ENCODE measurements at places on chromosomes 4 and X.

- DNase-seq: peak; percentile 77
Measured at GRCh38 chr4:113636877-113637276, 124.7 kb downstream of the CAMK2D start.

DNA sequence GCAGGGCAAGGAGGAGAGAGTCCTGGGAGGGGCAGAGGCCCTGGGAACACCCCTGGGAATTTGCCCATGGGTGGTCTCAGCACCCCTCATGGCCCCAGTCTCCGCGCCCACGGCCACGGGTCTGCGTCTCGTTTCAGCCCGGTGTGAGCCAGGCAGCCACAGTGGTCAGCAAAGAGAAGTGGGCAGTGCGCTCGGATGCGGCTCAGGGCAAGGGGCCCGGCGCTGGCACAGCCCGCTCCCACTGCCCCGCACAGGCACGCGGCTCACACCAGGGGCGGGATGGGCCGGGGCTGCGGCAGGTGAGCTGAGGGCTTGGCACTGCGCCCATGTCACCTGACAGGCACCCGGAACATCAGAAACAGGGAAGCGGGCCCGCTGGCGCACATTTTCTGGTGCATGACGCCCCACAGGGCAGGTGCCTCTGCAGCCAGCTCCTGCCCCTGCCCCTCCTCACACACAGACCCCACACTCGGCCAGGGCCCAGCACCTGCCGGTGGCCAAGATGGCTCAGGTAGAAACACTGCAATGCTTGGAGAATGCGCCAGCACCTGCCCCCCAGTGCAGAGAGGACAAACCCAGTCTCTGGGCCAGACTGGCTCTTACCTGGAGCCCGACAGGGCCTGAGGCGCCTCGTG lies 41.9 kb upstream of the MXD4 start:
- no peak for DNase-seq

DNA sequence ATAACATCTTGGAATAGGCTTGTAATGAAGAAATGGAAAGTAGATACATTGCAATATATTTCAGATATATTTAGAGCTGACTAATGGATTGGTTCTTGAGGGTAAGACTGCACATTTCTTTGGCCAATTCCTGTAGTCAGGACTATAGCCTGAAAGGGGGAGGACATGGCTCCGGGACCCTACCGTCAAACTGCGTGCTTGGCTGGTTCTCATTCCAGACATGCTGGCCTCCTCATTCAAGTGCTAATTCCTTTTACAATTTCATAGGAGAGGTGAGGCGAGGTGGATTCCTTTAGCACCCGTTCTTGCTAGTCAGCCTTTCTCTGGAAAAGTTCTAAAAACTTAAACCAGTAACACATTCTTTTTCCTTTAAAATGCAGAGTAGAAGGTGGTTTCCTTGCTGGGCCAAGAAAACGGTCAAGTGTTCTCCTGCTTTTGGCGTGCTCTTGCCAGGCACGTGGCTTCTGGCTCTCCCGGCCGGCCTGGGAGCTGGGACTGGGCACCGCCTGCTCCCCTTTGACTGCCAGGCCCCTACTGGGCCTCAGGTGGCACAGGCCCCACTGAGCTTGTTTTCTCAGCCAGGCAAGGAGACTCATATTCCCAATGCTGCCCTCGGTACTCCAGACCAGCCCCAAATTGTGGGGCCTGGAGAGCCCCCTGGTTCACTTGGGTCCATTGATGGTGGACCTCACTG lies 167.2 kb downstream of the STK32B start:
- DNase-seq: no peak

GRCh38 chrX:40179283-40179682 lies 81.5 kb upstream of the BCOR start:
- DNase-seq: peak; percentile 86

DNA sequence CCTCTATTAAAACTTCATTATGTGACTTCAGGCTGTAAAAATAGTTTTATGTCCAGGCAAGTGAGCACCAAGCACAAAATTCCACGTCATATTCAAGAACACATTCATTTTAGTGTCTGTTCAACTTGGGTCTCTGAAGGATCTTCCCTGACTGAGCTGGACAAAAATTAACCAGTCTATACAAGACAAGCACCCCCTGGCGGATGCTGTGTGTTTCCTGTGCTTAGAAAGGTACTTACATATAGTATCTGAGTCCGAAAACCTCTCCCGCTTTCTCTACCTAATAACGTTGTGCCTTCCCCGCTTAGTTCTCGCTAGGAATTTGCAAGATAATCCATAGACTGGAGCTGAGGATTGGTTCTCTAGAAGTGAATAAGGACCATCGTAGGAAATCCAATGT lies 2214.5 kb upstream of the TENM3 start:
- peak; percentile 31 for DNase-seq

- peak; percentile 74 for DNase-seq
Measured at GRCh38 chr4:75180790-75181776, 248.2 kb downstream of the PARM1 start.

- no peak for DNase-seq
Measured at GRCh38 chr4:117777721-117778120, 256.6 kb upstream of the NDST3 start.

DNA sequence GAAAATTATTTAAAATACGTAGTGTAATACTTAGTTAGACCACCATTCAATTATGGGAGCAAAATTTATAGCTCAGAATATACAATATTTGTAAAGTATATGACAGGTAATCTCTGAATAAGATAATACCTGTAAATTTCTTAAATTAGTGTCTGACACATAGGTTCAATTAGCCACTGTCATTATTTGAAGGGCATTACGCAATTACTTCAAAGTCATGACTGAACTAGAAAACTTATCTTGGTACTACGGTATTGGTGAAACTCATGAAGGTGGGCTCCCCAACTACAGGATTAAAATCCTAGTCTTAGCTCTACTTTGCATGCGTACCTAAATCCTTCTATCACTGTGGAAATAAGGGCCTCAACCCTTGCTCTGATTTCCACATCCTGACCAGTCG lies 860.7 kb downstream of the PCDH19 start:
- DNase-seq: no peak

GRCh38 chrX:39866229-39866628 lies 231.5 kb downstream of the BCOR start:
- no peak for DNase-seq

DNA sequence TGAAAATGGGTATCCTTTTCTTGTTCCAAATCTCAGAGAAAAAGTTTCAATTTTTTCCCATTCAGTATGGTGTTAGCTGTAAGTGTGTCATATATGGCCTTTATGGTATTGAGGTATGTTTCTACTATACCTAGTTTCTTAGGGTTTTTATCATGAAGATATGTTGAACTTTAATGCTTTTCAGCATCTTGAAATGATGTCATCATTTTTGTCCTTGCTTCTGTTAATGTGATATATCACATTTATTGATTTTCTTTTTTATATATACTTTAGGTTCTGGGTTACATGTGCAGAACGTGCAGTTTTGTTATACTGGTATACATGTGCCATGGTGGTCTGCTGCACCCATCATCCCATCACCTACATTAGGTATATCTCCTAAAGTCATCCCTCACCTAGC lies 44.9 kb downstream of the FOXR2 start:
- no peak for DNase-seq

GRCh38 chrX:130885996-130886395 lies 17.0 kb downstream of the ENOX2 start:
- no peak for DNase-seq

DNA sequence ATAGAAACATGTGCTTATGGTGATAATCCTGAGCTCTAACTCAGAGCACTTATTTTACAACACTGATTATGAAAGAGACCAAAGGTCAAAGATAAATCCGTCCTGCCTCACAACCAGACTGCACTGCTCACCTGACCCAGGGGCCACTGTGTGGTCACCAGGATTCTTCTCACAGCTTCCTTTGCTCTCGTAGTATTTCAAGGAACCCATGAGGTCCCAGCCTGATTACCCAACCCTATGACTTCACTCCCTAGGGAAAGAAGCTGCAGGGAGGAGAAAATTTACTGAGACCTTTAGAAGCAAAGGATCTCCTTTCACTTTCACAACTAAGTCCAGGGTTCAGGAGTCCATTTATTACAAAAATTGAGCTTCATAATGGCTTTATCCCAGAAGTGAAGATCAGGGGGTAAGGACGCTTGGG lies 9.6 kb downstream of the SLC25A5 start:
- peak; percentile 85 for DNase-seq

All from NB4 (cell line).